ENCODE measurements at places on chromosomes 12 and 14. TPM values are rescaled to one million over a fixed set of nuclear protein-coding genes. Genes with fewer than 3 reads are reported as not detected.

DNA sequence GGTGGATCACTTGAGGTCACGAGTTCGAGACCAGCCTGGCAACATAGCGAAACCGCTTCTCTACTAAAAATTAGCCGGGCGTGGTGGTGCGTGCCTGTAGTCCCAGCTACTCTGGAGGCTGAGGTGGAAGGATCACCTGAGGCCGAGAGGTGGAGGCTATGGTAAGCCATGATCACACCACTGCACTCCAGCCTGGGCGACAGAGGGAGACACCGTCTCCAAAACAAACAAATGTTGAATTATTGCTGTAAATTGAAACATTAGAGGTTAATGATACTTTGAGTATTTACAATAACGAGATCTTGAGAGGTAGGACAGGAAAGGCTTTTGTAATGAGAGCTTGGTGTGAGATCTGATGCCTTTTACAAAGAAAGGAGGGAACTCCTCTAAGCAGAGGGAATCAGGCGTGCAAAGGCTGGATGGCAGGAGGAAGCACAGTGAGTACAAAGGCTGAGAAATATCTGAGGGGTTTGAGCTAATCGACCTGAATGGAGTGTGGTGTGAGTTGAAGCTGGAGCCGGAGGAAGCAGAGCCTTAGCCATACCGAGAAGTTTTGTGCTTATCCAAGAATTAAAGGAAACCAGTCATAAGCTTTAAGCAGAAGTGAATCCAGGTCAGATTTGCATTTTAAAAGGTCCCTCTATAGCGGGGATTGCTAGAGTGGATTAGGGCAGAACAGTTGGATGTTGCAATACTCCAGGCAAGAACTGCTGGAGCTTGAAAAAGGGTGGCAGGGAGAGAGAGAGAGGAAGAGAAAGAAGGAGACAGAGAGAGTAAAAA lies 1.1 kb downstream of the RHNO1 start:
- H3K36me3 ChIP-seq = no peaks in the 10 kb centered on the region
- peak; percentile 81 for DNase-seq
- peak overlapping the region; percentile 98 for H3K27ac ChIP-seq
- H3K4me3 ChIP-seq = peak overlapping the region; percentile 94
- peaks cover 15% of the 10 kb centered on the region for H3K4me1 ChIP-seq
- H3K27me3 ChIP-seq = no peaks in the 10 kb centered on the region

DNA sequence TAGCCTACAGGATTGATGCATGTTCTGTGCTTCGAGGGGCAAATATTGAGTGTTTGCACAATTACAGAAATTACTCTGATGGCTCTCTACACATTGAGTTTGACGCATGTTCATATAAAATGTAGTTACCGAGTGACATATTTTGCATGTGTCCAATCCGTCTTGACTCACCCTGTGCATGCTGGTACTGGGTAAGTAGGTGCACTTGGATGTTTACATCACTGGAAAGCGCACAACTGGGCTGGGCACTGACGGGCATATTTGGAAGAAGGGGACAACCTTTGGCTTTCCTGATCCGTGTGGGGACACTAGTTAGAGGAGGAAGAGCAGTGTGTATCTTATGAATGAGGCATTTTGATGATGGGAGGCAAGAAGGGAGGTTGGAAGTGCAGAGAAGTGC lies 4.9 kb upstream of the KRT6A start:
- H3K36me3 ChIP-seq = no peaks in the 10 kb centered on the region
- no peak for DNase-seq
- peaks cover 69% of the 10 kb centered on the region for H3K4me1 ChIP-seq
- H3K27ac ChIP-seq = no peak overlapping the region

- peaks cover 20% of the 10 kb centered on the region for H3K4me1 ChIP-seq
- H3K27me3 ChIP-seq = no peaks in the 10 kb centered on the region
- no peak for DNase-seq
- H3K27ac ChIP-seq = no peak overlapping the region
These were observed 59.1 kb downstream of the TTLL5 start for GRCh38 chr14:75720116-75720515.

- H3K27me3 ChIP-seq = no peaks in the 10 kb centered on the region
- peaks cover 36% of the 10 kb centered on the region for H3K4me1 ChIP-seq
- no peaks in the 10 kb centered on the region for H3K36me3 ChIP-seq
- peak overlapping the region; percentile 98 for H3K27ac ChIP-seq
- H3K4me3 ChIP-seq = no peak overlapping the region
These were observed 94.8 kb downstream of the LRRC74A start for GRCh38 chr14:76921088-76921399.

DNA sequence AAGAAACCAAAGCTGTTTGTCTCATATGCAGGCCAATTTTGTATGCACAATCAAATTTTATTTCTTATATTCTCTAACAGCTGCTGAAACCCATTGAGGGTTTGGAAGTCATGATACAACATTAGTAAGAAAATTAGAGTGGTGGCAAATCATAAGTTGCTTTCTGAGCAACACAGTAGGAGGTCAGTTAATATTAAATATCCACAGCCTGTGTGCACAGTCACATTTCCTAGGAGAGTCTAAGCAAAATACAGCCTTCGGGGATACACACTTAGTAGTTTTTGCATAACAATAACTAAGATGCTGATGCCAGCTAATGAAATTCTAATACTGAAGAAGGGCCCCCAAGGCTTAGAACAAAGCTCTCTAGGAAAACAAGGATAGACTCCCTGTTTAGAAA lies 209.6 kb upstream of the E2F7 start:
- H3K4me3 ChIP-seq = no peak overlapping the region
- no peak overlapping the region for H3K27ac ChIP-seq
- no peaks in the 10 kb centered on the region for H3K36me3 ChIP-seq
- no peaks in the 10 kb centered on the region for H3K27me3 ChIP-seq
- DNase-seq = no peak
- no peaks in the 10 kb centered on the region for H3K4me1 ChIP-seq

DNA sequence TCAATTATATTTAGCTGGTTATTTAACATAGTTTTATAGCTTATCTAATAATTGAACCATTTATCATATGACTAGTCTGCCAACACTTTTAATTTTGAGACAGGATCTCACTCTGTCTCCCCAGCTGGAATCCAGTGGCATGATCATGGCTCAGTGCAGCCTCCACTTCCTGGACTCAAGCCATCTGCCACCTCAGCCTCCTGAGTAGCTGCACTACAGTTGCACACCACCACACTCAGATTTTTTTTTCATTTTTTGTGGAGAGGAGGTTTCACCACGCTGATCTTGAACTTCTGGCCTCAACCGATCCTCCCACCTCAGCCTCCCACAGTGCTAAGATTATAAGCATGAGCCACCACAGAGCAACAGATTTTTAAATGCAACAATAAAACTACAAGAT lies 151.4 kb upstream of the MDGA2 start:
- H3K36me3 ChIP-seq = no peaks in the 10 kb centered on the region
- H3K27ac ChIP-seq = no peak overlapping the region
- no peak for DNase-seq
- no peaks in the 10 kb centered on the region for H3K4me1 ChIP-seq
- H3K27me3 ChIP-seq = no peaks in the 10 kb centered on the region
- no peak overlapping the region for H3K4me3 ChIP-seq

The FLRT2 gene
- total RNA-seq = 39.1 TPM

The PLA2G1B gene
- total RNA-seq = not detected

DNA sequence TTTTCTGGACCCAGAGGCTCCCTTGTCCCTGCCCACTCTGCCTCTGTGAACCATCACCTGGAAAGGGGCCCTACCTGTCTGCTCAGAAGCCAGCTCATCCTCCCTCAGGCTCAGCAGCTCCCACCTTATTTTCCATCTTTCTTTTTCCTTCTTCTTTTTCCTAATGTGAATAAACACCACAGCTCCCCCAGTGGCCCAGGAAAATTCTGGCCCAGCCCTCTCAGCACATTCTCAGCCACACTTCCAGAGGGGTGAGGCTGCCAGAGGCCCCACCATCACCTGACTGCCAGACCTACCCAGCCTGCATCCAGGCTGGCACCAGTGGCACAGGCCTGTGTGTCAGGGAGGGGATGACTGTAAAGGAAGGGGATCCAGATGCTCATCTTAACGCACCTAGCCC lies 23.0 kb downstream of the ZFHX2 start:
- no peaks in the 10 kb centered on the region for H3K4me1 ChIP-seq
- peaks cover 3% of the 10 kb centered on the region for H3K36me3 ChIP-seq
- DNase-seq = peak; percentile 86
- no peaks in the 10 kb centered on the region for H3K27me3 ChIP-seq

DNA sequence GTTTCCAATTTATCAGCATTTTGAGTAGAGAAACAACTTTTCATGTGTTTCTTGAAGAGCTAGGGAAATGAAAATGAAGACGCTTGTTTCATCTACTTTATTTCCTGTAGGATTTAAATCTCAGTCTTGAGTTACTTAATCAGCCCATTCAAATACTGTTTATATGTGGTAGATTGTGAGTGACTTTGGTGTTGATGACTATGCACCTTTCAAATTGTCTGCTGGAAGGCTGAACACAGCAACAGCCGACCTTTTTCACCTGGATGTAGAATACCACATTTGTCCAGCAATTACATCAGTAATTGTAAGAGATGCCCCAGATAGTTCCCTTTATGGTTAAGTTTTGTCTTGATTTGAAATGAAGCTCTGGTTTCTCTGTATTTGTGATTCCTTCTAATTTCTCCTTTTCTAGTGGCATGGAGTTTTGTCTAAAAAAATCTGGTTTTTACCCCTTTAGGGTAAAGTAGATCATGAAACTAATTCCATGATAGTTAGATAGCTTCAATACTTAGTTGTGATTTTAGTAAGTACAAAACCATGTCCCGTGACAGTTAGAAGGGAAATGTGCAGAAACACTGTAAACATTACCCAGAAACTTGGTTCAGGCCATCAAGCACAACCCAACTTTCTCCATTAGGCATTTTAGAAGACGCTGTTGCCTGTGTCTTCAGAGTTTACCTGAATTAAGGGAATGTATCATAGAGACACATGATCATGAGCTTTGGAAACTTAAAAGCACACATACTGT lies 165.0 kb downstream of the SRGAP1 start:
- H3K27ac ChIP-seq = peak overlapping the region; percentile 84
- no peaks in the 10 kb centered on the region for H3K27me3 ChIP-seq
- H3K36me3 ChIP-seq = no peaks in the 10 kb centered on the region
- H3K4me1 ChIP-seq = peaks cover 43% of the 10 kb centered on the region

The TEX52 gene
- total RNA-seq = not detected
